Astrocyte (in vitro differentiated cells and primary cell): ENCODE measurements at places on chromosomes 4 and X.

- DNase-seq = no peak
Measured at GRCh38 chr4:45438047-45438446, 685.8 kb downstream of the GABRG1 start.

DNA sequence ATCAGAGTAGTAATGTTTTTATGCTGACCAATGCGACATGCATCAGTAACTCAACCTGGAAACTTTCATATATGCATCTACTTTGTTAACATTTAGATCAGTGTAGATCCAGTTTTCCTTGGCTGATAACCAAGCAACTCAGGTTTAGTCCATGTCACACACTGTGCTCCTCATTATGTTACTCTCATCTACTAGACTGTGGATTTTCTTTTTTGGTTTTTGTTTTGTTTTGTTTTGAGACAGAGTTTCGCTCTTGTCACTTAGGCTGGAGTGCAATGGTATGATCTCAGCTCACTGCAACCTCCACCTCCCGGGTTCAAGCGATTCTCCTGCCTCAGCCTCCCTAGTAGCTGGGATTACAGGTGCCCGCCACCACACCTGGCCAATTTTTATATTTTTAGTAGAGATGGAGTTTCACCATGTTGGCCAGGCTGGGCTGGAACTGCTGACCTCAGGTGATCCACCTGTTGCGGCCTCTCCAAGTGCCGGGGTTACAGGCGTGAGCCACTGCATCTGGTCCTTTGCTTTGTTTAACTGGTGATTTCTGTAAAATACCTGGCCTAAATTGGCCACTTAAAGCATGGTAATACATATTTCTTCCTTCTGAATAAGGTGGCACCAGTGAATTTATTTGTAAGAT, 48.6 kb downstream of the SMARCAD1 start:
- DNase-seq = no peak

DNA sequence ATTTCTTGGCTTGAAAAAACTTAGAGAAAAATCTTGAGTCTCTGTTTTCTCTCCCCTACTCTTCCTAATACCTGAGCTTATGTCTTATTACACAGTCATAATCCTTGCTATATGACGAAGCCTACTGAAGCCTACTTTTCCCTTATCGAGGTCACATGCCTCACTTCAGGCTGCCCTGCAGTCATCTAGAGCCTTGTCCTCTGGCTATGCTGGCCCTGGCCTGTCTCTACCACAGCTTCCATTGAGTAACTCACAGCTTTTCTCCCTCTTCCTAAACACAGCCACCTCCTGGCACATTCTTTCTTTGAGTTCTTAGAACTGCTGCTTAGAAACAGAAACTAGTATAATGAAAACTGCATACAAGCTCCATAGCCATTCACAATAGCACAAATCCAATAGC, 1698.3 kb downstream of the STIM2 start:
- DNase-seq = no peak

GRCh38 chr4:76641758-76642157, 206.7 kb downstream of the SHROOM3 start:
- DNase-seq = no peak

GRCh38 chrX:72381439-72382201, 75.9 kb upstream of the CITED1 start:
- no peak for DNase-seq

- DNase-seq = no peak
Measured at GRCh38 chr4:5143306-5143861, 92.1 kb downstream of the STK32B start.

DNA sequence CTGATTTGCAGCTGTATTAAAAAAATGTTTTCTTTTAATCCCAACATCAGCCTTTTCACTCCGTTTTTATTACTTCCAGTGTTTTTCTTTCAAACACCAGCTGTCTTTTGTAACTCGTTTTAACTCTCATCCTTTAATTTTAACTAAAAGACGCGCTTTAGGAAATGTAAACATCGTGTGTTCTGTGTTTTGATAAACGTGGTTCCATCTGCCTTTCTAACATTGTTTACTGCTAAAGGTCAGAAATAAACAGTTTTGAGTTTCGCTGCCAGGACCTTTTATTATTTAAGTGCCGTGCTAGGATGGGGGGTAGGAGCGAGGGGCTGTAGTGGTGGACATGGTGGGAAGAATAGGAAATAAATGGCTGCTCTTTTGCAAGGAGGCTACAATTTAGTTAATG, 1.5 kb downstream of the N4BP2 start:
- DNase-seq = no peak

DNA sequence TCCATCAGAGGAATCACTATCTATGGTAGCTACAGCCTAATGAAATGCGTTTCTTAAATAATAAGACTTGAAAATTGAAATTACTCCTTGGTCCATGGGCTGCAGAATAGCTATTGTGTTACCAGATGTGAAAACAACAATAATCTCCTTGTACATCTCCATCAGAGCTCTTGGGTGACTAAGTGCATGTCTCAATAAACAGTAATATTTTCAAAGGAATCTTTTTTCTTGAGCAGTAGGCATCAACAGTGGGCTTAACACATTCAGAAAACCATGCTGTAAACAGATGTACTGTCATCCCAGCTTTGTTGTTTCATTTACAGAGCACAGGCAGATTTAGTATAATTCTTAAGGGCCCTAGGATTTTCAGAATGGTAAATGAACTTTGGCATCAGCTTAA, 67.3 kb downstream of the GLUD2 start:
- DNase-seq = no peak

DNA sequence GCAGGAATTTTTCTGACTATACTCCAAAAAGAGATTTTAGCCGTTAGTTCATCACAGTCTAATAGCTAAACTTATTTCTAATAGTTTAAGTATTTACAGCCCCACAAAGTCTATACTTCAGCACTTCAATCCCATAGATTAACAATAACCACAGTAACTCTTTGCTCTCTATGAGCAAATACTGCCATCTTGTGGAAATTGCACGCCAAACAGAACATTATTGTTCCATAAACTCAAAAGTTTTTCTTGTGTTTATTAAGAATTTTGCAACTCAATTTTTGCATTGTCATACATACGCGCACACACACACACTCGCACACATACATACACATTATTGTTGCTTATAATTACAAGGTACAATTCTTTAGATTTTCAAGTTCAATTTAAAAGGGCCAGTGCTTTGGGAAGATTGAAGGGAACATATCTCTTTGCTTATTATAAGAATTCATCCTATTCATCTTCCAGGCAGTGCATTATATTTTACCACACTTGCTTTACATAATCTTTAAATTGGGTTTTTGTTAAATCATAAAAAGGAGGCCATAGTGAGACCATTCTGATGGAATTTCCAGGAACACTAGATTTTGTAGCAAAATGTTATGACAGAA, 63.8 kb upstream of the ATOH1 start:
- DNase-seq = peak; percentile 2

DNA sequence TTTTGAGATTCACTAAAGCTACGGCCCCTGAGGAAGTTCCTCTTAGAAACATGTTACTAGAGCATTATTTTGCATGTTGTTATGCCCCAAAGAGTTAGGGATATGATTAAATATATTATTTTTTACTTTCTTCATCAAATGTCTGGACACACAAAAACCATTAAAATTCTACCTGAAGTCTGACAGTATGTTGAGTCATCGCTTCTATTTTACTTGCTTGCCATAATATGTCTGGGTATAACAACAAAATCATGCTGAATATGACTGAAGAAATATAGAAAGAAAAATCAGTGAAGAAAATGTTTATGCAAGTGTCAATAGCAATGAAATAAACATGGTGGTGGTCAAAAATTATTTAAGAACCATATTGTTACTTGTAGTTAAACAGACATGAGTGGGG, 1818.5 kb upstream of the ADGRL3 start:
- DNase-seq = no peak

DNA sequence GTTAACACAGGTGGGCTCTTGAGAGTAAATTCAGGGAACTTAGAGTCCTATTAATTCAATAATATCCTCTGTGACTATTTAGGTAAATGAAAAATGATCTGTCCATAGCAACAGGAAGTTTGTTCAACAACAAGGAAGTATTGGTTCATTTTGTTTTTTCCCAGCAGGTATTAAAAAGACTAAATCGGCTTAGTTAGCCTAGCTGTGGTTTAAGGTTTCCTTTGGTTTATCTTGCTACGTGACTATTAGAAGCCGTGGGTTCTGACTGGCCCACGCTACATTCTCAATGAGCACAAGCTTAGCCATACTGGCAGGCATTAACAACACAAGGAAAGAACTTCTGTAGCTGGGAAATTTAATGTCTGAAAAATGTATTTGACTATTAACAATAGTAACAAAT, 168.8 kb upstream of the HS3ST1 start:
- DNase-seq = no peak

- DNase-seq = peak; percentile 97
Measured at GRCh38 chrX:111041018-111041462, 55.0 kb upstream of the PAK3 start.

DNA sequence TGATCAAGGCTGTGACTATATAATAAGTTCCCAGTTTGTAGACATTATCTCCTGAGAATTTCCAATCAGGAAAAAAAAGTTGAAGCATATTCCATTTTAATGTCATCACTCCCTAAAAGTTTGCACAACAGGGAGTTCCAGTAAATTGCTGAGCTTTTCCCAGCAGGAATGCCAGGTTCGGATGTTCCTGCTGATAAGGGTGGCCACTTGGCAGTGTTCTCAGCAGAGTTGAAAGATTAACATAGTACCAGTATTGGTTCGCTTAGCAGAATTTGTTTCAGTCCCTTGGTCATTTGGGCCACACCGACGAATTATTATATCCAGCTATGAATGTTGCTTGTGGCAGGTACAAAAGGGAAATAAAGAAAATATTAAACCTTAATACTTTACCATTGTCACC, 5.2 kb upstream of the CXCL2 start:
- peak; percentile 47 for DNase-seq

GRCh38 chrX:103782640-103783039, 6.0 kb downstream of the PLP1 start:
- DNase-seq = no peak

- DNase-seq = peak; percentile 2
Measured at GRCh38 chrX:82677286-82677685, 830.8 kb upstream of the POU3F4 start.

DNA sequence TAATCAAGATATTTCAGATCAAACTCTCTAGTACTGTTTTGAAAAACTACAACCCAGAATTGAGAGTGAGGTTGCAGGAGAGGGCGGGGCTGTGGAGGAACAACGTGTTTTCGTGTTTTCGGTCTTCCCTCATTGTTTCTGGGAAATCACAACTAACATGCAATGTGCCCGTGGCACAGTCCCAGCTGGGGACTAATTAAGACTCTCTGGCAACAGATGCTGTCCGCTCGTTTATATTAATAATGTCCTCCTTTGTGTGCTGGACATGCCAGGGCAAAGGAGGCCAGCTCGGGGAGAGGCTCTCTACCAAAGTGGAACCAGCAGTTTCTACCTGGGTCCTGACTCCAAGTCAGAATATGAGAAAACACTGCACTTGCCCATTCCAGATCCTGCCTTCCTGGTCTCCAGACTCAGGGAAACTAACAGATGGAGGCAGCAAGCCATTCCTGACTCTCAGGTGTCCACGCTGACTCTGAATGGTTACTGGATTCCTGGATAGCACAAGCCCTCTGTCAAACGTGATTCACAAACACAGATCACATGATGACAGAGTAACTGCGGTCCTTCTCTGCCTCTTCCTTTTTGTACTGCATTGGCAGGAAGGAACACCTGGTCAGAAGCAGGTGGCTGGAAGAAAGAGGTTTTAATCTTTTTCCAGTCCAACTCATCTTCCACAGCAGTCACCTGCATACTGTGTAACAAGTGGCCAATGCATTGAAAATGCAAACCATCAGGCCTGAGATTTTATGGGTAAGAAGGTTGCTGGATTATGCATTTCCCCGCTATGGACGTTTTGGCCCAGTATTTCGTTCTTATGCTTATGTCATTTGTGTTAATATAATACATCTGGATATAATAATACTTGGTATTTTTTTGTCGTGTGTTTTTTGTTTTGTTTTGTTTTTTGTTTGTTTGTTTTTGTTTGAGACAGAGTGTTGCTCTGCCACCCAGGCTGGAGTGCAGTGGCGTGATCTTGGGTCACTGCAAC, 65.0 kb downstream of the COQ2 start:
- peak; percentile 3 for DNase-seq

DNA sequence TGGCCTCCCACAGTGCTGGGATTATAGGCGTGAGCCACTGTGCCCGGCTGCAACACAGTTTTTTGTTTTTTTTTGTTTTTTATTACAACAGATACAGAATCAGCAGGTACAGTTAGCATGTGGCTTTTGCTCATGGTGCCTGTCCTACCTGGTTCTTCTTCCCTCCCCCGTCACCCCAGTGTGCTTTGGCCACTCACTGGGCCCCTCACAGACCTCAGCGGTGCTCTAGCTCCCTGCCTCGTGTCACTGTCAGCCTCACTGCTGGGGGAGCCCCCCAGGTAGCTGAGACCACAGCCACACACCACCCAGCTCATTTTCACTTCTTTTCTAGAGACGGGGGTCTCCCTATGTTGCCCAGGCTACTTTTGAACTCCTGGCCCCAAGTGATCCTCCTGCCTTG, 38.7 kb downstream of the HTT-AS start:
- DNase-seq = no peak

GRCh38 chrX:119775517-119776238, 15.8 kb downstream of the RPL39 start:
- no peak for DNase-seq

DNA sequence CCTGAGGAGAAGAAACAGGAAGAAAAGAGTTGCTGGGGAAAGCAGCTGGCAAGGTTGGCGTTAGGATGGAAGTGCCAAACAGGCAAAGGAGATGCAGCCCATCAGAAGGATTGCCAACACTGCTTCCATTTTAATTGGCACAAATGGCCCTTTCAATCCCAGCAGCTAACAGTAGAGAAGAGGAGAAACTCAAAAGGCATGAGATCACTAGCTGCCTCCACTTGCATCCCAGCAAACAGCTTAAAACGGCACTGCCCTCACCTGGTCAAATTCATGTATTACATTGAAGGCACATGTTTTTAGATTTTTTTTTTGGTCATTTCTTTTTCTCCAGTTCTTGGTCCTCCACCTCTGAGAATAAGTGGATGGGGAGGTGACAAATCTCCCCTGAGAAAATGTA, 14.9 kb upstream of the LOC101059915 start:
- peak; percentile 27 for DNase-seq

GRCh38 chr4:73193659-73194058, 64.9 kb downstream of the ANKRD17 start:
- no peak for DNase-seq

- no peak for DNase-seq
Measured at GRCh38 chrX:78532363-78532762, 126.8 kb downstream of the RTL3 start.

GRCh38 chr4:1711055-1711570, 1.0 kb downstream of the SLBP start:
- DNase-seq = no peak

GRCh38 chrX:155534800-155535199, 76.4 kb upstream of the F8A3 start:
- DNase-seq = no peak

DNA sequence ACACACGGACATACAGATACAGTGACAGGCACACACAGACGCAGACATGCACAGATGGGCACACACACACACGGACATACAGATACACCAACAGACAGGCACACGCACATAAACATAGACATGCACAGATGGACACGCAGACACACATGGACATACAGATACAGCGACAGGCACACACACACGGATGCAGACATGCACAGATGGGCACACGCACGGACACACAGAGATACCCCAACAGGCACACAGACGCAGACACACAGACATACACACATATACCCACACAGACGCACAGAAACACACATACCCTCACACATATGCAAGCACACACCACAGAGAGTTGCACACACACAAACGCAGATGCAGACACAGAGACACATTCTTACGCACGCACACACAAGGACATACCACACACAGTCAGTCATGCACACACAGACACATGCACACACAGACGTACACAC, 24.4 kb upstream of the SLC25A6 start:
- DNase-seq = no peak

GRCh38 chr4:60790608-60791007, 409.5 kb upstream of the ADGRL3 start:
- DNase-seq = no peak
